Fibroblast of skin of back (primary cell): ENCODE measurements at places on chromosomes 5 and 9.

DNA sequence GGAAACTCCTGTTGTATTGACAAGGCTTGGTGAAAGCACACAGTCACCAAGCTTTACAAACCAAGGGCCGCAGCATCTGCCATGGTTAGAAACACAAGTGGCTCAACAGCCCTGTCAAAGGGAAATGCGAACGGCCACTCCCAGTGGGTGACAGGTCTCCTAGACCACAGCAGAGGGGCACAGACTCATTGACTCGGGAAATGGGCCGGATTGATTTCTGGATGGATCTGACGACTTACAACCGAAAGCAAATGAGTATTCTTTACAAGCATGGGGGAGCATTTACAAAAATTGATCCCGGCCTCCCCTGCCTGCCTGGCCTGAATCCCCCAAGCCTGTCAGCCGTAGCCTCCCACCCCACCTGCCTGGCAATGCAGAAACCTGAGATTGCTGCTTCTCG, 48.2 kb downstream of the ADAMTS2 start:
- no peak for DNase-seq

DNA sequence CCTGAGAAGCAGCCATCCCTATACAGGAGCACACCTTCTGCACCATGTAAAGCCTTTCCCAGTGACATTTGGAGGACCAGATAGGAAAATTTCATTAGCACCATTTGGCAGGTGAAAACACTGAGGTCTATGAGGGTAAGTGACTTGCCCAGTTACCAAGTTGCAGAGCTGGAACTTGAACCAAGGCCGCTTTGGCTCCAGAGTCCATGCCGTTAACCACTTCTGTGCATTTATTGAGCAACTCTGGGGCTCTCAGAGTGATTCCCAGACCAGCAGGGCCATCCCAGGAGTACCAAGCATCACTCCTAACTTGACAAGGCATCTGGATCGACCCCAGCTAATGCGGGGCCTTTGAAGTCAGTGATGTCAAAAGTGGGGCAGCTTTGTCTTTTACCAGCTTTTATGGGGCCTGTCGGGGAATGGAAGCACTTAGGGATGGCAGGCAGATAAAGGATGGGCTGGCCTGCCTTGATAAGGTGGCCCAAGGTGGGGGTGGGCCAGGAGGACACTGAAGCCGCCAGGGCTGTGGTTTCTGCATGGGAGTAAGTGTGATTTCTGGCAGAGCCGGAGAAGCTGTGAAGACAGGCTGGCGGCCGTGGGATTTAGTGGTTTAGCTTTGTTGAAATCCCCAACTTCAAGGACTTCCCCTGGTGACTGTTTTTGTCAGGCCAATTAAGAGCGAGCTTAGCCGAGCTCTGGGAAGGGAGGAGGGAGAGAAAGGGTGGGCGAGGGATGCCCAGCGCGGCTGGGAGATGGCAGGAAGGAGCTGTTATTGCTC, 127.3 kb downstream of the MACROH2A1 start:
- DNase-seq = peak; percentile 52

GRCh38 chr9:68895741-68896478, 118.0 kb downstream of the PRKACG start:
- DNase-seq = peak; percentile 48

GRCh38 chr5:146620669-146621051, 104.7 kb upstream of the GPR151 start:
- DNase-seq = no peak

- peak; percentile 95 for DNase-seq
Observed at GRCh38 chr9:113957821-113958341, 81.8 kb downstream of the ZNF618 start.

- no peak for DNase-seq
Observed at GRCh38 chr5:81922854-81923279, 49.0 kb upstream of the ATG10 start.

DNA sequence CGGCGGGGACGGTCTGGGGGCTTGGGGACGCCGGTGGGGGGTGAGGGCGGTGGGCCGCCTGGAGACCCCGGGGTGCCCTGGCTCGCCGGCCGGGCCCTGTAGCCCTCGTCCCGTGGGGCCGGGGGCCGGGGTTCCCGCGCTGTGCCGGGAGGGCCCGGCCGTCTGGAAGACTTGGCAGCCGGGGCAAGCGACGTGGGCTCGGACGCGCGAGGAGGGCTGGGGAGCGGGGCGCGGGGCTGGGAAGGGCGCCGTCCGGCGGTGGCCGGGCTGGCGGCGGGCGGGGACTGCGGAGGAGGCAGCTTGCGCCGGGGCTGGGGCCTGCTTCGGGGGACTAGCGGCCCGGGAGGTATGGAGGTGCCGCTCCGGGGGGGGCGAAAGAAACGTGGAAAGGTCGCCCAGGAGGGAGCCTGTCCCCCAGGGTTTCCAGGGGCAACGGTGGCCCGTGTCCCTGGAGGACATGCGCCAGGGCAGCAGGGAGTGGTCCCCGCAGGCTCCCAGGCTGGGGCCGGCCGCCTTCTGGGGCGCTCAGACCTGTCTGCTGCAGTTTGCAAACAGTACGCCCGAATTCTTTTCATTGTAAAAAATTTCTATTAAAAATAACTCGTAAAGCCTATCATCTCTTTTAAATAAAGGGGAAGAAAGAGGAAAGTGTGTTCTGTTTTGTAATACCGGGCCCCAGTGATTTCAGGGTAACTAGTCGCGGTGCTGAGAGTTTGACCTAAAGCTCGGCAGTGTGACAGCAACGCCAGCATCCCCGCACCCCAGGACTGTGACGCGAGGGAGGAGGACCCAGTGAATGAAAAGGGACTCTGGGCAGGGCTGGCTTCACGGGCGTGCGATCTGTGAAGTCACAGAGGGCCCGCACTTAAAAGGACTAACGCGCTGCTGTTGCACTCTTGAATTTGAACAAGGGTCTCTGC, 752 bp upstream of the ANKH start:
- peak; percentile 58 for DNase-seq

DNA sequence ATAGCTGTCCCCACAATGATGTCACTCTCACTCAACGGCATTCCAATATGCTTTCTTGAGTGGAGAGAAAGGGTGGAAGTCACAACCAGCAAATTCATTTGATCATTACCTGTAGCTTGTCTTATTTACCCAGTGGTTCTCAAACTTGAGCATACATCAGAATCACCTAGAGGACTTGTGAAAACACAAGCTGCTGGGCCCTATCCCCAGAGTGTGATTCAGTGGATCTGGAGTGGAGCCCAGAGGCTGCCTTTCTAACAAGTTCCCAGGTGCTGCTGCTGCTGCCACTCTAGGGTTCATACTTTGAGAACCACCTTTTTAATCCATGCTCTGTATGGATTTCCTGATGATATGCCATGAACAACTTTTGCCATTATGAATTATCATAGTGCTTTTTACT, 94.7 kb downstream of the KLHL3 start:
- DNase-seq = no peak

GRCh38 chr5:98656796-98657195, 116.7 kb upstream of the RGMB start:
- no peak for DNase-seq
